ENCODE measurements at places on chromosomes 12 and 14.

- peak; percentile 22 for DNase-seq
Observed at GRCh38 chr14:55336691-55337090, 65.5 kb downstream of the FBXO34 start.

GRCh38 chr14:104586832-104587620 is 7.5 kb downstream of the C14orf180 start:
- no peak for DNase-seq

DNA sequence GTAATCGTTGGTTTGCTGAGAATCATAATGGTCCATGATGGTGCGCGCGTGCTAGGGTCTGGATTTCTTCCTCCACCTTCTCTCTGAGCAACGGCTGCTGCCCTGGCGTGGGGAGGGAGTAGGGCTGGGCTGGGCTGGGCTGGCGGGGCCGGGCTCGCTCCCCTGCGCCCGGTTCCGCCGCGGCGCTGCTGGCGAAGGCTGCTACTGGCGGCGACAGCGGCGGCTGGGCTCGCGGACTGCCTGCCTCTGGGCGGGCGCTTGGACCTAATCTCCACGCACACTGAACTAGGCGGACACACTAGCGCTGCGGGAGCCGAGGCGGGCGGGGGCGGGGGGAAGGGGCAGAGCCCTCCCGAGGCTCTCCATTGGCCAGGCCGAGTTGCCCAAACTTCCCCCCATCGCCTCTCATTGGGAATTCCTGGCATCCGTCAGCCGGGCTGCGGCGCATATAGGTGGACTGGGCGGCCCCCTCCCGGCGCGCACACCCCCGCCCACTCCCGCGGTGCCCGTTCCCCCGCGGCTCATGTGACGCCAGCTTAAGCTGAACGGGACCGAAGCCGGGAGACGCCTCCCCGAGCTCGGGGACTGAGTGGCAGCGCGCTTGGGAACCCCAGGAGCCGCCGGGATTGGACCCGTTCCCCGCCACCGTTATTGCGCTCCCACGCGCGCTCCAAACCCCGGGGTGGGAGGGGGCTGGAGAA is at the start of gene ACTN1:
Gene ACTN1, minus strand, starts transcription at position 282 of the 701 bp plus-strand sequence. Its CDS starts 246 bp downstream, at position 36.
- peak; percentile 83 for DNase-seq

- peak; percentile 29 for DNase-seq
Observed at GRCh38 chr12:131776237-131776889, 51.8 kb upstream of the MMP17 start.

DNA sequence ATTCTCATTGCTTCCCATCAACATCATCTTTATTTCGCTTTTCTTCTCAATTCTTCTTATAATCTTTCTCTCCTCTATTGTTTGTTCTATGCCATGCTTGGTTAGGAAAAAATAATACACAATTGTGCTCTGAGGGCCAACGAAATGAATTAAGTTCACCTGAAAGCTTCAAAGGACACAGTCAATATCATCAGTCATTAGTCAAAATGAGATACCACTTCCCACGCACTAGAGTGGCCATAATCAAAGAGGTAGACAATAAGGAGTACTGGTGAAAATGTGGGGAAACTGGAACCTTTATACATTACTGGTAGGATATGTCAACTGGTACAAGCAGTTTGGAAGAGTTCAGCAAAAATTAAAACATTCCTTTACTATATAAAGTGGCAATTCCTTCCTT is 91.5 kb downstream of the TMTC1 start:
- no peak for DNase-seq

DNA sequence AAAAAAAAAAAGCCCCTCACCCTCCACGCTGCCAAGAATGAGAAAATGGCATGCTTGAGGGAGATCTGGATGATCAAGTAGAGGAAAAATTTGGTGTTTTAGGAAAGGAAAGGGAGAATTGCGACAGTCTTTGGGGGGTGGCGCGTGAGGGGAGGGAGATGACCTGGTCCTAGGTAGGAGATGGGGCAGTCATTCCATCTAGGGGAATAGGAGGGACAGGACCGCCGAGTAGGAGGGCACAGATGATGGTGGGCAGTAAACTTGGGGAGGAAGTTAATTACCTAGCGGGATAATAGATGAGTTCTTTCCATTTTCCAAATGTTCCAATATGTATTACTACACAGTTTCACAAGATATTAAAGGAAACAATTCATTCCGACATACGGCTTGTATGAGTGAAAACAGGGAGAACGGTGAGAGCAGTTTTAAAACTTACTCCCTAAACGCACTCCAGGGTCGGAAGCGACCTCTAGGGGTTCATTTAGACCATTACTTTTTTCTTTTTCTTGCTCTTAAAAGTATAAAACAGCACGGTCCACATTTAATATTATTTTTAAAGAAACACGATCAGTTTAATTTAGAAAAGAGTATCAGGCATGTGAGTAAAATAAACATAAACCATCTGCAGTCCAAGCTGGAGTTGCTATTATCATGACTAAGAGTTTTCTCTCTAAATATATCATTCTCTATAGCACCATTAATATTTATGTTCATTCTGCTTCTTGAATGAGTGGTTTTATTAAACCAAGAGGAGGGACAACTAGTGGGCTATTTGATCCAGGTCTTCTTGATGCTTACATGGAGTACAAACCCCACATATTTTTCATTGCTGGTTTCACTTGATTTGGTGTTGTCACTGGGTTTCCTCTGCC is 3.0 kb upstream of the FNTB start:
- DNase-seq, result peak; percentile 45

- DNase-seq, result no peak
Observed at GRCh38 chr12:59432057-59432456, 163.8 kb upstream of the SLC16A7 start.
